H1 (cell line): ENCODE measurements at places on chromosomes 12 and 14.

- H3K27me3 ChIP-seq, result no peaks in the 10 kb centered on the region
- no peak overlapping the region for H3K4me3 ChIP-seq
- H3K36me3 ChIP-seq, result no peaks in the 10 kb centered on the region
- H3K4me1 ChIP-seq, result no peaks in the 10 kb centered on the region
- no peak for DNase-seq
Measured at GRCh38 chr12:114760151-114760877, 76.3 kb upstream of the TBX3 start.

DNA sequence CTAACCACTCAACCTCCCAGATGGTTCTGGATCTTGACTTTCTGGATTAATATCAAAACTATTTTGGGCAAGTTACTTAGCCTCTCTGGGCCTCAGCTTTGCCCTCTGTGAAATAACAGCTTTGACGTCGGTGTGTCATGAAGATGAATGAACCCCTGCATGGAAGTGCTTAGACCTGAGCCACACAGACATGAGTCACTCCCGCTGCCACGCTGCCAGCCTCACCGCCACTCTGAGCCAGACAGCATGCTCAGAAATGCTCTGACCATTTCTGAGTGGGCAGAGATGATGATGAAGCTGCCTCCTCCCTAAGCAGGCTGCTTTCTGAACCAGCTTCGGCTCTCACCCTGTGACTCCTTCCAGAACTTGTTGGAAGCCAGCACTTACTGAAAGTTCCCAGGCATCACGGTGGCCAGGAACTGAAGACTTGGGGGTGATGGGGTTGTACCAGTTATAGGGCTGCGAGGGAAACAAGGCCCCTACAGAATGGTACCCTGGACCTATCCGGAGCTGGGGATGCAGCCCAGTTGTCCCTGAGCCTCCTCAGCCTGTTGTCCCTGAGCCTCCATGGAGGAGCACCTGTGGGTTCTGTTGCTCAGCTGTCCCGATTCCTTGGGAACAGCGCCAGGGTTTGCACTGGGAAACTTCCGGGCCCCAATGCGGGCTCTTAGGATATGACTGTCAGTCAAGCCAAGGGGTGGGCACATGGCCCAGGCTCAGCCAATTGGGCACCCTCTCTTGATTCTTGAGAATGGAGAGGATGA is 2.0 kb upstream of the CCDC197 start:
- H3K4me3 ChIP-seq, result no peak overlapping the region
- H3K27ac ChIP-seq, result no peak overlapping the region
- no peaks in the 10 kb centered on the region for H3K4me1 ChIP-seq
- H3K27me3 ChIP-seq, result no peaks in the 10 kb centered on the region
- no peak for DNase-seq

- H3K4me3 ChIP-seq, result no peak overlapping the region
- no peaks in the 10 kb centered on the region for H3K36me3 ChIP-seq
- no peaks in the 10 kb centered on the region for H3K4me1 ChIP-seq
- H3K27ac ChIP-seq, result no peak overlapping the region
- DNase-seq, result no peak
Measured at GRCh38 chr12:27651201-27651600, 45.0 kb upstream of the REP15 start.

DNA sequence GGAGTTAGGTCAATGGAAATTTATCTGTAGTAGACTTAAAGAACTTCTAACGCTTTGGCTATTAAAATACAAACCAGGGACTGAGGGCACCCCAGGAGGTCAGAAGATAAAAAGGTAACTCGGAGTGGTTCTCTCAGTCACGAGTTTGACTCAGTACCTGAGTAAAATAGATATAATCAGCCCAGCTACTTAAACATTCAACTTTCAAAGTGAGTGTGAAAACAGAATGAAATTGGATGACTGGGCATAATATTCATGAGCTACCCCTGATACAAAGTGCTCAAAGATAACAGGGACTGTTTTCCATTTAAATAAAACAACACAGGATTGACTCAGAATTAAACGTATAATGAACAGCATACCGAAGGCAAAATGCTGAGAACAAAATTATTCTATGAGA is 75.0 kb downstream of the FOXN3 start:
- peaks cover 24% of the 10 kb centered on the region for H3K4me1 ChIP-seq
- H3K36me3 ChIP-seq, result peaks cover 3% of the 10 kb centered on the region; the same call in 1 of the 2 replicates
- H3K27me3 ChIP-seq, result no peaks in the 10 kb centered on the region
- H3K4me3 ChIP-seq, result no peak overlapping the region
- H3K27ac ChIP-seq, result no peak overlapping the region
- no peak for DNase-seq

- no peak for DNase-seq
- no peak overlapping the region for H3K27ac ChIP-seq
- H3K4me1 ChIP-seq, result no peaks in the 10 kb centered on the region
- H3K27me3 ChIP-seq, result no peaks in the 10 kb centered on the region
Measured at GRCh38 chr12:31029916-31030562, 43.6 kb upstream of the DDX11 start.

- no peak for DNase-seq
- H3K4me3 ChIP-seq, result peak overlapping the region; percentile 91; the same call in 1 of the 2 replicates
- H3K4me1 ChIP-seq, result peaks cover 4% of the 10 kb centered on the region; the same call in 1 of the 2 replicates
Measured at GRCh38 chr12:120290609-120291305, 946 bp downstream of the RNU4-2 start.

- H3K4me1 ChIP-seq, result no peaks in the 10 kb centered on the region
- H3K27ac ChIP-seq, result no peak overlapping the region
- DNase-seq, result no peak
- no peak overlapping the region for H3K4me3 ChIP-seq
Measured at GRCh38 chr14:58716706-58717105, 78.9 kb downstream of the DACT1 start.

- H3K27ac ChIP-seq, result no peak within 1 kb of the TSS
- no peaks in the 10 kb centered on the region for H3K27me3 ChIP-seq
- peaks cover 13% of the 10 kb centered on the region for H3K4me1 ChIP-seq
- no peak within 1 kb of the TSS for H3K4me3 ChIP-seq
- no peak for DNase-seq
- H3K36me3 ChIP-seq, result no peaks in the 10 kb centered on the region
Measured at GRCh38 chr12:6788972-6789924, at the start of gene CD4. TSS of gene CD4 (plus strand) at chr12:6789528. CDS start at chr12:6800139, 10,611 bp downstream.

GRCh38 chr12:71392521-71393145 is 47.0 kb upstream of the LGR5 start:
- H3K27me3 ChIP-seq, result no peaks in the 10 kb centered on the region
- H3K4me3 ChIP-seq, result no peak overlapping the region
- no peak overlapping the region for H3K27ac ChIP-seq
- no peak for DNase-seq
- H3K36me3 ChIP-seq, result no peaks in the 10 kb centered on the region

GRCh38 chr12:66925083-66925482 is 246.2 kb upstream of the GRIP1 start:
- H3K27me3 ChIP-seq, result no peaks in the 10 kb centered on the region
- no peak for DNase-seq
- peaks cover 4% of the 10 kb centered on the region for H3K4me1 ChIP-seq
- no peak overlapping the region for H3K4me3 ChIP-seq
- H3K36me3 ChIP-seq, result no peaks in the 10 kb centered on the region
- H3K27ac ChIP-seq, result no peak overlapping the region

DNA sequence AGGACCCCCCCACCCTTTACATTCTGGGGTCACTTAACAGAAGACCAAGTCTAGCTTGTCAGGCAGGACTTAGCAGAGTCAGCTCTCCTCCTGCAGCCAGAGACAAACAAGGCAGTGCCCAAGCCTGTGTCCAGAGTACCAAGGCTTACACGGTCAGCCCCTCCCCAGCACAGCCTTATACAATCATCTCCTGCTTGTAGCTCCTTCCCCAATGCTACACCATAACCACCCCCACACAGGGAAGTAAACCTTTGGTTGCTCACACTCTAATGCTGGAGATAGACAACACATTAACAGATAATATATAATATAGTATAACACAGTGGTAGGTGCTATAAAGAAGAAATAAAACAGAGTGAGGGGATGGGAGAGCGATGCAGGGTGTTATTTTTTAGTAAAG is 175.4 kb upstream of the PWP1 start:
- no peaks in the 10 kb centered on the region for H3K36me3 ChIP-seq
- H3K4me1 ChIP-seq, result peaks cover under 1% of the 10 kb centered on the region
- no peaks in the 10 kb centered on the region for H3K27me3 ChIP-seq
- no peak overlapping the region for H3K4me3 ChIP-seq
- H3K27ac ChIP-seq, result no peak overlapping the region
- no peak for DNase-seq

- H3K27ac ChIP-seq, result no peak overlapping the region
- H3K27me3 ChIP-seq, result no peaks in the 10 kb centered on the region
- no peak overlapping the region for H3K4me3 ChIP-seq
- no peak for DNase-seq
- H3K36me3 ChIP-seq, result no peaks in the 10 kb centered on the region
- H3K4me1 ChIP-seq, result no peaks in the 10 kb centered on the region; the same call in none of the 2 replicates
Measured at GRCh38 chr12:2925322-2925995, 33.7 kb upstream of the TEAD4 start.

- no peaks in the 10 kb centered on the region for H3K4me1 ChIP-seq
- no peak overlapping the region for H3K4me3 ChIP-seq
- H3K27me3 ChIP-seq, result no peaks in the 10 kb centered on the region
- no peaks in the 10 kb centered on the region for H3K36me3 ChIP-seq
Measured at GRCh38 chr12:19530637-19531023, 91.3 kb downstream of the AEBP2 start.

GRCh38 chr12:16600525-16600924 is 5.4 kb downstream of the LMO3 start:
- no peak overlapping the region for H3K4me3 ChIP-seq
- H3K36me3 ChIP-seq, result no peaks in the 10 kb centered on the region
- DNase-seq, result no peak
- H3K27ac ChIP-seq, result no peak overlapping the region
- peaks cover 12% of the 10 kb centered on the region for H3K27me3 ChIP-seq

DNA sequence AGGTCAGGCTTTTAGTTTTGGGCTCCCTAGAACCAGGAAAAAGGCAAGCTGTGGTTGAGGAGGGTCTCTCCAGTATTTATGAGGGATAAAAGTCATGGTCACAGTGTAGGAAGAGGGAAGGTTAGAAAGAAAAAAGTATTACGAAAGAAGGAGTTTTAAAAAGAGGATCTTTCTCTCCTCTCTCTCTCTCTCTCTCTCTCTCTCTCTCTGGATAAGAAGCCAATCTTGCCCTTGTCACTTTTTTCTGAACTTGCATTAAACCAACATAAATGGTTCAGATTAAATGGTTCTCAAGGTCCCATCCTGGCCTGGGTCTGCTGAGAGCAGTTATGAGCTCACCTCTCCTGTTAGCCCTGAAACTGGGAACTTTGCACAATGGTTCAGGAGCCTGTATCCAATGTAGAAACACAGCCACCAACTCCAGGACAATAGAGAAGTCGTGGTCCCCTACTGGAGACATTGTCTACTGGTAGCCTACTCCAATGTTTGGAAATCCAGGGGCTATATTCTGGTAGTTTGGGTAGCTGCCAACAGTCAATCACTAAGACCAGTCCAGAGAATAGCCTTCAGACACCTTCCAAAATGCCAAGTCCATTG is 131.9 kb downstream of the DAD1 start:
- DNase-seq, result no peak
- no peak overlapping the region for H3K27ac ChIP-seq
- H3K27me3 ChIP-seq, result no peaks in the 10 kb centered on the region
- no peaks in the 10 kb centered on the region for H3K36me3 ChIP-seq
- no peak overlapping the region for H3K4me3 ChIP-seq

- H3K27me3 ChIP-seq, result no peaks in the 10 kb centered on the region
- peaks cover 2% of the 10 kb centered on the region for H3K4me1 ChIP-seq
- H3K36me3 ChIP-seq, result no peaks in the 10 kb centered on the region
- DNase-seq, result no peak
- H3K27ac ChIP-seq, result no peak overlapping the region
Measured at GRCh38 chr12:50579757-50580267, 75.0 kb downstream of the DIP2B start.

DNA sequence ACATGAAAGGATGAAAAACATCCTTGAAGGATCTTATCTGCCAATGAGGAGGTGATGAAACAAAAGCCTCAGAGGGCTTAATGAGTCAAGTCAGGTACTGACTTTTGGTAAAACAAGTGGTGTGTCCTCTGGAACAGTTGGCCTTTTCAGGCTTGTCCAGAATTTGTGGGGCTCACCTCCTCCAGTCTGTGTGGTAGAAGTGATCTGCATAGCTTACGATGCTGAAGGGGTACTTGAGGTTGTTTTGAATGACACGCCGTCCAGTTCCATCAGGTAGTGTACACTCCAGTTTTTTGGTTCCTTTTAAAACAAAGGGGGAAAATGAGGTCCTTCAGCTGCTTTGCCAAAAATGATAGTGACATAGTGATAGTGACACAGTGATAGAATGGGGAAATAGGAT is 17.0 kb downstream of the RTRAF start:
- H3K4me3 ChIP-seq, result no peak overlapping the region
- no peak overlapping the region for H3K27ac ChIP-seq
- no peak for DNase-seq
- H3K36me3 ChIP-seq, result peaks cover 31% of the 10 kb centered on the region
- no peaks in the 10 kb centered on the region for H3K27me3 ChIP-seq

DNA sequence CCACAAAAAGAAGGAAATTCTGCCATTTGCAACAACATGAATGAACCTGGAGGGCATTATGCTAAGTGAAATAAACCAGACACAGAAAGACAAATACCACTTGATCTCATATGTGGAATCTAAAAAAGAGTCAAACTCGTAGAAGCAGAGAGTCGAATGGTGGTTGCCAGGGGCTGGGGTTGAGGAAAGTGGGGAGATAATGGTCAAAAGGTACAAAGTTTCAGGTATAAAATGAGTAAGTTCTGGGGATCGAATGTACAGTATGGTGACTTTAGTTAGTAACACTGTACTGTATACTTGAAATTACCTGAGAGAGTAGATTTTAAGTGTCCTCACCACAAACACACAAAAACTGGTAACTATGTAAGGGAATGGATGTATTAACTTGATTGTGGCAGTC is 129.4 kb downstream of the PPM1H start:
- H3K36me3 ChIP-seq, result no peaks in the 10 kb centered on the region
- H3K4me1 ChIP-seq, result no peaks in the 10 kb centered on the region
- no peak overlapping the region for H3K4me3 ChIP-seq
- no peak for DNase-seq

- H3K4me3 ChIP-seq, result no peak overlapping the region
- H3K27ac ChIP-seq, result no peak overlapping the region
- peaks cover 20% of the 10 kb centered on the region for H3K36me3 ChIP-seq
- H3K27me3 ChIP-seq, result no peaks in the 10 kb centered on the region
- peak; percentile 96 for DNase-seq
Measured at GRCh38 chr12:53213348-53213747, 6.3 kb upstream of the ITGB7 start.
